ENCODE measurements at places on chromosomes 1 and 21. TPM values are rescaled to one million over a fixed set of nuclear protein-coding genes. Genes with fewer than 3 reads are reported as not detected.

SPRR1B gene
- polyA plus RNA-seq, result not detected

TMEM200B gene
- 40.7 TPM for polyA plus RNA-seq

EDARADD gene
- polyA plus RNA-seq, result 2.8 TPM

DNA sequence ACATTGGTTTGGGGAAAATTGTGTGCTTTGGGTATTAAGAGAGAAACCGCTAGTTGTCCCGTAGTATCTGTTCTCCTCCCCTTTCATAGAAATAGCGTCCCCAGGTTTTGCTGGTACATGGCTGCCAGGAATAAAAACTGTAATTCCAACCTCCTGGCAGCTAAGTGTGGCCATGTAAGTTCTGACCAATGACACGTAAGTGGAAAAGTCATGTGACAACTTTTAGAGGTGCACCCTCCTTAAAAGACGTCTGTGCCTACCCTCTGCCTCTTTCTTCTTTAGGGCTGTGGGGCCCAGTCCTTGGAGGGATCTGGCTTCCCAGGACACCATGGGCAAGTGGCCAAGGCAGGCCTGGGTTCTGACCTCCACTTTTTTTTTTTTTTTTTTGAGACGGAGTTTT is 59.3 kb downstream of the UMODL1 start:
- no peak for DNase-seq

- DNase-seq, result no peak
These were observed 67.9 kb downstream of the MDM4 start for GRCh38 chr1:204583909-204584632.

DNA sequence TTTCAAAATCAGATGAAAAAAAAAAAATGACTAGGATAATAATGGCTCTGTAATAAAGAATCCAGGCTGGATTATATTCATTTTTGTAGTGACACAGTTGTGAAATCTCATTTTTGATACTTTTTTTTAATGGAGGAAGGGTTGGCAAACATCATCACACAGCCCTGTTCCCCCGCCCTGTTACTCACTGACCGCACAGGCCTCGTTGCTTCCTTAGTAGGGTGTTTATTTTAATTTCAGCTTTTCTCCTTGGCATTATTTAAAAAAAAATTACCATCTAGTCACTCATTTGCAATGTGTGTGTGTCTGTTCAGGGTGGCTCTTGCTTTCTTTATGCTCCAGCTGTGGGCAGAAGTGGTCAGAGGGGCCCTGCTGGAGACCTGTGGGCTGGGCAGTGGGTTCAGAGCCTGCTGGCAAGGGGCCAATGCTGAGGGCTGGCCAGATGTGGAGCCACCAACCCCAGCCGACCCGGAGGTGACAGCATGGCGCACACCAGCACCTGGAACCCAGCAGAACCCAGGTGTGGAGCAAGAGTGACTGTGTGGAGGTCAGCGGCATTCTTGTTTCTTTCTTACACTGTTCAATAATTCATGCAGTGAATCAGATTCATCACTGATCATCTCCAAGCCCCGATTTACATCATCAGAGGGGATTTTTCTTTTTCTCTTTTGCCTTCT is 44.6 kb downstream of the ZSCAN20 start:
- no peak for DNase-seq

DNA sequence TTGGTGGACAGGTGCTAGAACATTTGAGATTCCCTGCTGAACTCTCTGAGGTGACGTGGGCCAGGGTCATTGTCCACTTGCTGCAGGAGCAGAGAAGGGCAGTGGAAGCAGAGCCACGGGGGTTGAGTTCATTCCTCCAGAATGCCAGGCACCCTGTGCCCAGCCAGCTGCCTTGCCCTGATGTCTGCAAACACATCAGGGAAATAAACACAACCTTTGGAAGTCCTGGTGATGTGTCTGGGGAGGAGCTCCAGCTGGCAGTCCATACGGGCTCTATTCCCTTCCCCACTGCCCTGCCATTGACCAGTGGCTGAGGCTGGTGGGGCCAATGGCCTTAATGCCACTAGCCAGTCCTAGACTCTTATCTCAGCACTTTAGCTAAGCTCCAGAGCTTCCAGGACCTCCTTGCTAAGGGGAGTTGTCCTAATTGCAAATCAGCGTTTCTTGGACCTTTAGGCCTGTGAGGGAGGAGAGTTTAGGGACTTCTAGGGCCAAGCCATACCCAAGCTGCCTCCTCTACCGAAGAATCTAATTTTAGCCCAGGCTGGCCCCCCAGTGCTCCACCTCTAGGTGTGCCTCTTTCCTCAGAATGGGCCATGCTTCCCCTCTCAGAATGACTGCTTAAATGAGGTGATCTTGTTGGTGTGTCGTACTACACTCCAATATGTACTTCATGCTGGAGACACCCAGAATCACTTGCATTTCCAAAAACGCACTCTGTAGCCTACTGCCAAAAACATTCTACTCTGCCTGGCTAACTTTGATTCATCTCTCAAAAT is 25.9 kb upstream of the MFSD2A start:
- no peak for DNase-seq

- DNase-seq, result no peak
These were observed 8.1 kb downstream of the PRSS38 start for GRCh38 chr1:227823537-227823936.

DNA sequence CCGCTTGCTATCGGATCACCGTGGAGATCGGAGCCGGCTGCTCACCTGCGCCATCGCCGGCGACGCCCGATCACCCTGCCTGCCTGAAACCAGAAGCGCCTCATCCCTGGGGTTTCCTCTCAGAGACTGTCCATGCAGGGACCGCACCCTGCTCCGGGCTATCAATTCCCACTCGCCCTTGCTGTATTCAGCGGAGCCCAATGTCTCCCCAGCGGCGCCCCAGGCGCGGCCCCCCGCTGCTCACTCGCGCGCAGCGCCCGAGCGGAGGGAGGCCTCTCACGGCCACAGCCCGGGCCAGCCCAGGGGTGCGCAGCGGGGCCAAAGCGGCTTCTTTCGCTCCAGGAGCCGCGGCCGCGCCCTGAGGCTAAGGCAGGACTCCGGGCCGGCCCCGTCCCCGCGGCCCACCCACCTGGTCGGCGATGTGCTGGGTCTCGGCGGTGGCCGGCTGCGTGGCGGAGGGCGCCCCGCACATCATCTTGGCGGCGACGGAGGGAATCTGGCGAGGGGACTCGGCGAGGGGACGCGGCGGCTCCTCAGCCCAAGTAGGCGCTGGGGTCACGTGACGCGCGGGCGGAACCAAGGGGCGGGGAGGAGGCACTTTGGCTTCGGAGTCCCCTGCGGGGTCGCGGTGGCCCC is at the start of gene CSTB:
Gene CSTB (minus strand): TSS at position 514 of the 636 bp plus-strand sequence. CDS start 39 bp downstream, at position 475.
- no peak for DNase-seq

Data from urinary bladder (tissue), 4 donors.